T-cell (primary cell): ENCODE measurements at places on chromosomes 13 and 19.

DNA sequence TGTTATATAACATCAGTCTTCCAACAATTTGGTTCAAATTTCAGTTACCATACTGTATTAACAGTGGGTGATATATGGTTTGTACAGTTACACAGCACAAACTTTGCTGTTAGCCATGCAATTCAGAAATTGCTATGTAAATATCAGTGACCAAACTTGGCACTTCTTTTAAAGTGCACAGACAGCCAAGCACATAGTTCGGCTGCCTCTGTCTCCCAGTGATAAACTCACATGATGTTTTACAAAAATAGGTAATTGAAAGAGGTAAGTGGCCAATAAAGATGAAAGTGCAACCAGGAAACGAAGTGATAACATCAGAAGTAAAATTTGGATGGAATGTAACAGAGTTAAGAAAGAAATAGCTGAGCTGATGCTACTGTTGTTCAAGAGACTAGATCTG lies 143.9 kb downstream of the PCDH9 start:
- DNase-seq, result no peak

DNA sequence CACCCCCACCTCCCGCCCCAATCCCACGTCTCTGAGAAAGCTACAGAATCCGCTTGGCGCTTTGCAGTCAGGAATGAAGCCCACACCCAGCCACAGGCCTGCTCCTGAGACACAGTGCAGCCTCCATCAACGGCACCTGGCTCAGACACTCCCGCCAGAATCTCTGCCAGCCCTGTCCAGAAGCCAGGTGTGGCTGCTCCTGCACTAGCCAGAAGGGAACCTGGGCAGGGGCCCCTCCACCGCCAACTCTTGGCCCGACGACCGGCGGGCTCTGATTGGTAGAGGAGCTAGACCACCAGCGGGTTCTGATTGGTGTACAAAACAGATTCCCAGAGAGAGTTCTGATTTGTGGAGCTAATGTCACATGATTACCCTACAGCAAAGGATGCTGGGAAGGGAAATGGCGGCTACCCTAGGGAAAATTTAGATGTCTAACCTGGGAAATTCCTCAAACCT lies 2.9 kb upstream of the PPP6R1 start:
- no peak for DNase-seq

DNA sequence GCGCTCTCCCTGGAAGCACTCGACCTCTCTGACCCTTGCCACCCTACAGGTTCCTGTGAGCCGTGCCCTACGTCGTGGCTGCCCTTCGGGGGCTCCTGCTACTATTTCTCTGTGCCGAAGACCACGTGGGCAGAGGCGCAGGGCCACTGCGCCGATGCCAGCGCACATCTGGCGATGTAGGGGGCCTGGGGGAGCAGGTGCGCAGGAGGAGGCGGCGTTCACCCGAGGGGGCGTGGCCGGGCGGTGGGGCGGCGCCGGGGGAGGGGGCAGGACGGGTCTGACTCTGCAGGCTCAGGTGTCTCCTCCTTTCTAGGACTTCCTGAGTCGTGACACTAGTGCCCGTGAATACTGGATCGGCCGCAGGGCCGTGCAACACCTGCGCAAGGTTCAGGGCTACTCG lies 26.4 kb downstream of the CLEC4M start:
- DNase-seq, result peak; percentile 42

- DNase-seq, result no peak
These were observed 113.6 kb upstream of the PCDH9 start for GRCh38 chr13:67343777-67344176.

DNA sequence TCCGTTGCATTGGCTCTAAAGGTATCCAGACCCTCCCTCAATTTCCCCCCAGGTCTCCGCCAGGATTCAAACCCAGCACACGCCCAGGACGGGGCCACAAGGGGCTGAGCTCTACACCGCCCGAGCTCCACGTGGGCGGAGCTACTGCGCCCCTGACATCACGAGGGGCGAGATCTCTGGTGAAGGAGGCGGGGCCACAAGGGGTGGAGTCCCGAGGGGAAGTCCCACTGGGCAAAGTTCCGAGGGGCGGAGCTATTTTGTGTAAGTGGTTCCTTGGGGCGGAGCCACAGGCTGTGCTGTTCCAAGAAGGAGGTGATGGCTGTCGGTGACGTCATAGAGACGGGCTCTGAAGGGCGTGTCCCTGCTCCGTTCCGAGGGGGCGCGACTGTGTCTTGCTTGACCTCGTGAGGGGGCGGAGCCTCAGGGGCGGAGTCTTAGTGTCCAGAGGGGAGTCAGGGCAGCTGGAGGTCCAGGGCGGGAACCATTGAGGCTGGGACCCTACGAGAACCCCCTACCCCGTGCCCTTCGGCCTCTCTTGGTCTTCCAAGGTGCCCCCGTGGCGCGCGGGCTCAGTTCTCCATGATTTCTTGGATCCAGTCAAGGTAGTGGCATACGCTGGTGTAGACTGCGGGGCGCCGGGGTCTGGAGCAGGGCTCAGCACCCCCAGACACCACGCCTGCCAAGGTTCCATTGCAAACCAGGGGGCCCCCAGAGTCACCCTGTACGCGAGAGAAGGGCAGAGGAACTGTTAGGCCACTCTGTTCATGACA lies 1.3 kb upstream of the KLK8 start:
- no peak for DNase-seq

DNA sequence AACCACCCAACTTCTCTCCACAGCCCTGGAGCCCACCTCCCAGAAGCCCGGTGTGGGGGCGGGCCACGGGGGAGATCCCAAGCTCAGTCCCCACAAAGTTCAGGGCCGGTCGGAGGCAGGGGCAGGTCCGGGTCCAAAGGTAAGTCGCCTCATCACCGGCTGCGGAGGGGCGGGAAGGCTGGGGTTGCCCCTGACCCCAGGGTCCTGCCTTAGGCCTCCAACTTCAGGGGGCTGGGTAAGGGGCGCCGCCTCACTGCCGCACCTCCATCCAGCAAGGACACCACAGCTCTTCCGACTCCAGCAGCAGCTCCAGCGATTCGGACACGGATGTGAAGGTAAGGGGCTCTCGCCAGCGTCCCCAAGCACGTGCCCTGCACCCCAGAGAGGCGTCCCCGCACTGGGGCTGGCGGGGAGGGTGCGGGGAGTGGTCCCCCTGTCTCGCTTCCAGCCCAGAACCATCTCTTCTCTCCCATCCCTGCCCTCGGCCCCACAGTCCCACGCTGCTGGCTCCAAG lies 358 bp downstream of the C19orf33 start:
- DNase-seq, result no peak

DNA sequence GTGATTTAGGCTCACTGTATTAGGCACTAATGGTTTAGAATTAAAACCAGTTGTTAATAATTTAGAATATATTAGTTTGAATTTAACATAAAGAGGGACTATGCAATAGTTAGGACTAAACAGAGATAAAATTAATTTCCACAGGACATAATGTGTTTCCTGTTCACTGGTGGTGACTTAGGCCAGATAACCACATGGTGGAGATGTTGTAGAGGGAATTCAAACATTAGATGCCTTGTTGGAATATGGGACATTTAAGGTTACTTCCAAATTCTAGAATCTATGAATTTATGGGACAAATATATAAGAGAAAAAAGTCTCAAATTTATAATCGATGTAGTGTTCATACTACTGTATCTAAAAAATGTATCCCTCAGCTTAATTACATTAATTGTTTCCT lies 615.5 kb upstream of the KLHL1 start:
- DNase-seq, result no peak
